ENCODE measurements at places on chromosomes 11 and 22.

DNA sequence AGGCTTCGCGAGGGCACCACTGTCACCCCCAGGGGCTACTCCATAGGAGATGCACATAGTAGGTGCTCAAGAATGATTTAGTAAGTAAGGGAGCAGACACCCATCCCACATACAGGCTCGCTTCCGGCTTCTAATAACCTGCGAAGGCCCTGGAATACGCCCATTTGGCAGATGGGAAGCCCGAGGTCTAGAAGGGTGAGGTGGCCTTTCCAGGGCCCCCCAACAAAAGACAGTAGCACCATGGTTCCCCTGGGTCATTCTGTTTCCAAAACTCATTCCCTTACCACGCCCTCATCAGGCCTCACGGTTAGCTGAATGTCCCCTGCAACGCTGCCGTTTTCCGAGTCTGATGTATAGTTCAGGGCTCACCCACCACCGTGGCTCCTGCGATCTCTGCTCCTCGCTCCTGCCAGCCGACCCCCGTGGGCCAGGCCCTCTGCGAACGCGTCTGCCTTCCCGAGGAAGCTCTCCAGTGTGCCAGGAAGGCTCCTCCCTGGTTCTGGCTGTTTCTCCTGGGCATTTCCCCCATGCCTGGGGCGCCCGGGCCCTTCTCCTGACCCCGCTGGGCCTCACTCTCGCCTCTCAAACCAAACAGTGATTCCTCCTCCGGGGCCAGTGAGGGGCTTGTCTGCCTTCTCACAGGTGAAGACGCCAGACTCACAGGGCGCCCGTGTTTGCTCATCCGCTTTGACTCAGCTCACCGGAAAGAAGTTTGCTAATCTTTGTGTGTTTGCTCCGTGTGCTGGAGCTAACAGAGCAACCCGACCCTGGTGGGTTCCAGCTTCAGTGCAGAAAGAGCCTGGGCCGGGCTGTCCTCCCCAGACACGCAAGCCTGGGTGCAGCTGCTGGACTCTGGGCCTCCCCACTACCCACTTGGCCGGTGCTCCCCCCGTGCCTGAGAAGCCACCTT, 86.6 kb downstream of the RTL6 start:
- DNase-seq: peak; percentile 76

GRCh38 chr11:72191961-72192381, at the start of gene FOLR1:
Gene FOLR1 (plus strand): TSS chr11:72192140. CDS start chr11:72192174, 34 bp downstream.
- peak; percentile 77 for DNase-seq

DNA sequence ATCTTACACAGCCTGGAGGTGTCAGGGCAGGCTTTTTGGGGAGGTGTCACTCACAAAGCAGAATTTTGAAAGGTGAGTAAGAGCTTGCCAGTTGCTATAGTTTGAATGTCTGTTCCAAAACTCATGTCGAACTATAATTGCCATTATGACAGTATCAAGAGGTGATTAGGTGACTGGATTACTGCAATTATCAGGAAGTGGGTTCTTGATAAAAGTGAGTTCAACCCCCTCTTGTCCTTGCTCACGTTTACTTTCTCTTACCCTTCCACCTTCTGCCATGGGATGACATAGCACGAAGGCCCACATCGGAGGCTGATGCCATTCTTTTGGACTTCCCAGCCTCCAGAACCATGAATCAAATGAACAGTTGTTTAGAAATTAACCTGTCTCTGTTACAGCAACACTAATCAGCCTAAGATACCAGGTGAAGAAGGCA, 4.7 kb upstream of the C11orf86 start:
- no peak for DNase-seq

GRCh38 chr22:39623603-39624500, 53.3 kb downstream of the CACNA1I start:
- no peak for DNase-seq

DNA sequence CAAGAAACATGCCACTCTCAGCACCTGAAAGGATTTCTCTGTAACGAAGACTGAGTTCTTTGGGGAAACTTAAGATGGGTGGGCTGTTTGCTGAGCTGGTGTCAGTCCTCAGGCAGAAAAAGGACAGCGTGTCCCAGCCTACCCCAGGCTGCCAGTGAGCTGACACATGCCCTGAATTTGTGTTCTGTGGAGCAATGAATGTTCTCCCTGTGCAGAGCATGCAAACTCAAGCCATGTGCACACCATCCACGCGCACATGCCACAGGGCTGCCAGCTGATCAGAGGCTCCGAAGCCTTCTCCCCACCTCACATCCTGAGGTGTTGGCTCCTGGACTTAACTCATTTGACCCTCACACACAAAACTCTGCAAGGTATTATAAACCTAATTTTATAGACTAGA, 104.9 kb downstream of the KCNC1 start:
- no peak for DNase-seq

DNA sequence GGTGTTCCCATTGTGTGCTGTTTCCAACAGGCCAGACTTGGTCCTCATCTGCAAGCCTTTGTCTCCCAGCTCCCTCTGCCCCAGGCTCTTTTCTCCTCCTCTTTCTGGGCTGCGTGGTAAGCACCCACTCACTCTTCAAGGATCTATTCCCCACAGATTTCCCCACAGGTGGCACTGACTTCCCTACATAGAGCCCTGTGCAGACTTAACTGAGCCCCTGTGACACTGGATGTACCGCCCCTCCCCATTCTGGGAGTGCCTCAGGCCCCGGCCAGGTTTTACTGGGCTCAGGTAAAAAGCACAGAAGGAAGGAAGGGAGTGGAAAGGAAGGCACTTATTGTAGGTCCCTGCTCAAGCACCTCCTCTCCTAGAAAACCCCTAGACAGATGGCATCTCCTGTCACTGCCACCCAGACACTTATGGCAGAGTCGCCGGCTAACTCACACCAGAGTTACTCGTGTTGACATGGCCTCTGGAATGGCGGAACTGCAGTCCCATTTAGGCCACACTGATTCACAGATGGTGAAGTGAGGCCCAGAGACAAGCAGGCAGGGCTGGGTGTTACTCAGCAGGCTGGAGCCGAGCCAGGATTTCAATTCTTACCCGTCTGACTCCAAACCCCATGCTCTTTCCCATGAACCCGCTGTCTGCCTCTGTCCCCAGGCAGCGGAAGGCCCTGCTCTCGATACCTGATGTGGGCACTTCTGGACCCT, 47.2 kb downstream of the LRRC32 start:
- peak; percentile 73 for DNase-seq

GRCh38 chr11:16815047-16815767, 76.8 kb downstream of the C11orf58 start:
- DNase-seq: no peak

DNA sequence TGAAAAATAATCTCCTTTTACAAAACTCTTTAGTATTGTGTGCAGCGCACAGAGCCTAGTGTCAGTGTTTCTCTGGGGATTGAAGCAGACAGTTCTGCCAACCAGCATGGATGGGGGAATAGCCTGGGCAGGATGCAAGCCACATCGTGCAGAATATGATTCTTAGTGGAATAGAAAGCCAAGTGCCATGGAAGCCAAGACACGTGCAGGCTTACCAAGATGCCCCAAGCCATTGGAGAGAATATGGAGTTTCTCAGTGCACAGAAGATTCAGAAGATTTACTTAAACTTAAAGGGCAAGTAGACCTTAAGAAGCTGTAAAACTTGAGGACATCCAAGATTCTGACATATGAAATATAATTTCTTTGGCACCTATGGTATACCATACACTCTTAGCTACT, 917.6 kb downstream of the NTM start:
- no peak for DNase-seq

DNA sequence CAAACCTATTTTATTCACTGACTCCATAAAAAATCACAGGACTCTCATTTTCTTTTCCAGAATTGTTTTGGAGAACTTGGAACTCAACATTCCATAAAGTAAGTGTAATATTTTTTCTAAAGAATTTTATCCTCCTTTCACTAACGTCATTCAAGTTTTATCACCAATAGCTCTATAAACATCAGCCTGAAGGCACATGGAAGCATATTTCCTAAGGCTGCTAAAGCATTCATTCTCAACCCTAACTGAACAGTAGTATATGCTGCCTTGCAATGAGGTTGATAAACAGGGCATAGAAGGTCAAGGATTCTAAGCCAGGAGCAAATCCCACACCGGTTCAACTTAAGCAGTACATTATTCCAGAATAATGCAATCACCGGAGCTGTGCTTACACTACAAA, 273.9 kb downstream of the RAB38 start:
- no peak for DNase-seq

GRCh38 chr22:19875531-19876313, 21.0 kb upstream of the GNB1L start:
- peak; percentile 84 for DNase-seq

- DNase-seq: no peak
Measured at GRCh38 chr11:14542324-14542723, 22.1 kb upstream of the PSMA1 start.

- no peak for DNase-seq
Measured at GRCh38 chr11:131253142-131253655, 117.2 kb upstream of the NTM start.

DNA sequence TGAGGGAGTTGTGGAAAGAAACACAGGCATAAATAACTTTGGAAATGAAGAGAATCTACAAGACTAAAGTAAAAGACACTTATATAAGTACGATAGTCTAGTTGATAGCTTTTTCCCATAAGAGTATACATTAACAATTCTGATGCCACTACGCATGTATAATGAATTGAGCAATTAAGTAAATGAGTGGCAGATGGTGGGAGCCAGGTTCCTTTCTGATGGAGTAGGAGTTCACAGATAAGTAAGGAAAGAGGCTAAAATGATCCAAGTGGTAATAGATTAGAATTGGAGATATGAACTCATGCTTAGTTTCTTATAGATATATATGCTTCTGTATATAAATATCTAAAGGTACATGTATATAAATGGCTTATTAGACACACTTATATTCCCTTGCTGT, 368.3 kb downstream of the FAM181B start:
- no peak for DNase-seq

DNA sequence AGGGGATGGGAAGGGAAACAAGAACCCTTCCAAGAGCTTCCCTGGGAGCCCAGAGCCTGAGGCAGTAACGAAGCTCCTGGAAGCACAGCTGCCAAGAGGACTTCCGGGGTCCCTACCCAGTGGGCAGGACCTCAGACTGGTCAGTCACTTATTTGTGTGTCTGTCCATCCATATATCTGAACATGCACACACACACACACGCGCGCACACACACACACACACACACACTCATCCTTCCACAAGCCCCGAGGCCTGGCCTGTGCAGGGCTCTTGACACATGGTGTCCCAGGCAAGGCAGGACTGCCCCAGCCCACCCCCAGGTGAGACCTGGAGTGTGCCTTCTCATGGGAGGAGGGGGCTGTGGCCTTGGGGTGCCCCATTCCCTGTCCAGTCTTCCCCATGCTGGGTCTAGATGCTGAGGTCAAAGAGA, 44.9 kb downstream of the IGLL5 start:
- no peak for DNase-seq

- DNase-seq: no peak
Measured at GRCh38 chr11:19779740-19780139, 67.1 kb downstream of the NAV2 start.

DNA sequence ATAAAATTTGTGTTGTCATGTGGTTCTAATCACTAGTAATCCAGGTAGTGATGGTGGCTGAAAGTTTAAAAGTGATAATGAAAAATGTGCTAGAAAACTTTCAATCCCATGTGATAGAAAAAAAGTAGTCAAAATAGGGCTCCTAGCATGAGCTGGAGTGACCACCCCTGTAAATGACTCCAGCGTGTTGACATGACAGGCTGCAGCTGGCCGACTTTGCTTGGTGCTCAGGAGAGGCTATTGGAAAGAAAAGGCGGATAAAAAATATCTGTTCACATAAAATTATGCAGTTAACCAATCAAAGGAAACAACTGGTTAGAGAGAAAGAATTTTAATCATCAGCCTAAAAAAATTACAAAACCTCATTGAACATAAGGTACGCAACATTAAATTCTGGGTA, 16.9 kb upstream of the MTCH2 start:
- no peak for DNase-seq

GRCh38 chr11:46387456-46387855, 4.1 kb downstream of the CHRM4 start:
- no peak for DNase-seq

- DNase-seq: no peak
Measured at GRCh38 chr22:27004434-27004833, 347.0 kb downstream of the MIAT start.

DNA sequence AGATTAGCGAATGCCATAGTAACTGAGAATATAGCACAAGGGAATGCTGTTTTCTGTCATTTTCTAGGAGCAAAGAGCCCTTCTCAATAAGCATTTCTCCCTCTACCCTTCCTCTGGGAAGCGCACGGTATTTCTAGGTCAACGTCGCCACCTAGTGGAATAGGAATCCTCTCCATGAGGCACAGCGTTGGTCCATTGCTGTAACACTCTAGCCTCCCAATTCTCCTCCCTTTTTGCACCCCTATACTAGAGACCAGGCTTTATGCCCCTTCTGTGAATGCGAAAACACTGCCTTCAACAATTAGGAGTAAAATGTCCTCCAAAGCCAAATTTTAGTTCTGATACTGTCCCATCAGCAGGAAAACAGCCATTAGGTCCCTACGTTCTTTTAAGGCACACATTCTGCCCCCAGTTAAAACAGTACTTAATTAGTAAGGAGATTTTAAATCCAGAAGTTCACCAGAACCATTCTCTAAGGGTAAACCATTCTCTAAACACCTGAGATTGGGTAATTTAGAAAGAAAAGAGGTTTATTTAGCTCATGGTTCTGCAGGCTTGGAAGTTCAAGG, 12.8 kb upstream of the HYLS1 start:
- DNase-seq: no peak

DNA sequence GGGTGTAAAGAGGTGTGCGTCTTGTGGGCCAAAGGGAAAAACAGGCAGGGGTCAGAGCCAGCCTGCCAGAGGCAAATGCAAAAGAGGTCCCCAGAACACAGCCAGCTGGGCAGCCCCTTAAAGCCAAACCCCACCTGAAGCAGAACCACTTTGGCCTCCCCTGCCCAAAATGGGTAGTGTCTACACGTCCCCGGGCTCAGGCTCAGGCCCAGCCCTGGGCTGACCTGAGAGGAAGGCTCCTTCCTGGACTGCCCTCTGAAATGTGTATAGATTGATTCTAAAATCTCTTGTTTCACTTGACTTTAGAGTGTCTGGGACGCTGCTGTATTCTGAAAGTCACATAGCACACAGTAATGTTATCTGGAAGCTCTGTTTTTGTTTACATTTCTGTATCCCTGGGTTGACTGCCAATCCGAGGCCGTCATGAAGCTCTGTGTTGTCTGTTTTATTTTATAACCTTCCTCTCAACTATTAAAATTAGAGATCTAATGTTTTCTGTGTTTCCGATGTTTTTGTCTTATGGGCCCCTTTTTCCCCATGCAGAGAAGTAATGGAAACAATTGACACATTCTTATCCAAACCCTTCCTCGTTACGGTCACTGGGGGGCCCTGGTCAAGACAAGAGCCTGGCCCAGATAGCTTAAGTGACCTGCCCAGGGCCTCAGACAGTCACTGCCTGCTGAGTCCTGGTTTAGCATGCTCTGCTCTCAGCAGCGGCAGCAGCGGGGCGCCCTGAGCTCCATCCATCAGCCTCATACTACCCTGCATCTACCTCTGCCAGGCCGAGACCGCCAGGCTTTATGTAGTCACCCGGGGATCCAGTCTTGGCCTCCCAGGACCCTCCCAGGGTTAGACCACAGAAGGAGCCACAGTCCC, 10.1 kb downstream of the OVOL1 start:
- no peak for DNase-seq

GRCh38 chr22:27125539-27125938, 468.2 kb downstream of the MIAT start:
- DNase-seq: no peak

- no peak for DNase-seq
Measured at GRCh38 chr11:120197977-120198376, 12.9 kb upstream of the OAF start.

- DNase-seq: peak; percentile 39
Measured at GRCh38 chr22:49354516-49355210, 473.0 kb downstream of the BRD1 start.
